ENCODE measurements at places on chromosomes 12 and 14.

DNA sequence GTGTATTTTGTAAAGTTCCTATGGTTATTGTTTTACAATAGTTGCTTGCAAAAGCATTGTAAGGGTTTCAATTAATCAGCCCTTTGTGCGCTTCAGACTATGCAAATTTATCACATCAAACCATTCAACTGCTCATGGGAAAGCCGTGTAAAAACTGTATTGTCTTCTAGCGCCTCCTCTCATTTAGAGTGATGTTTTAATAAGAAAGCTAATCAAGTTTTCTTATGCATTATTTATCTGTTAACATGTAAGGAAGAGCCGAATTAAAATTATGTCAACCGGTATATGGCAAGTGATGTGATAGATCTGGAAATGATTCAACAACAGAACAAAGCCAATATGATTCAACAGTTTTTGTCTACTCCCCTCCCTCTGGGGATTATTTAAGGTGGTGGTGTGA lies 92.5 kb upstream of the RFX4 start:
- no peak for DNase-seq

DNA sequence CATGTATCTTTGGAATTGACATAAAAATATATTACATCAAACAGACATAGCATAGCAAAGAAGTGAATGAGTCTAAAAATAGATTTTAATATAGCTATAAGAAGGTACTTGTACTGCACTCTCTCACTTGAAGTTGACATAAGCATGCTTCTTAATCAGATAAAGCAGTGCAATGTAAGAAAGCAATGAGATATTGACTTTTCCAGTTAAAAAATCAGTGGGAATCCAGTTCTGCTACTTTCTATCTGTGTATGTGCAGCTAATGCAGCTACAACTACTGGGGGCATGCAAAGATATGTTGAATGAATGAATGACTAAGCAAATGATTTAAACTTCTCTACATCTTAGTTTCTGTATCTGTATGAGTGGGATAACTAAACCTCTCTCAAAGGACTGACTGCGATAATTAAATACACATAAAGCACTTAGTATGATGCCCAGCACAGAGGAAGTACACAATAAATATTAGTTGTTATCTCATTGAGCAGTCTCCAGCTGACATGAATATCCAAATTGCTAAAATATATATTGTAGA lies 10.3 kb downstream of the WASHC3 start:
- no peak for DNase-seq

- DNase-seq = peak; percentile 82
Observed at GRCh38 chr14:64788706-64789105, 84.5 kb downstream of the PLEKHG3 start.

DNA sequence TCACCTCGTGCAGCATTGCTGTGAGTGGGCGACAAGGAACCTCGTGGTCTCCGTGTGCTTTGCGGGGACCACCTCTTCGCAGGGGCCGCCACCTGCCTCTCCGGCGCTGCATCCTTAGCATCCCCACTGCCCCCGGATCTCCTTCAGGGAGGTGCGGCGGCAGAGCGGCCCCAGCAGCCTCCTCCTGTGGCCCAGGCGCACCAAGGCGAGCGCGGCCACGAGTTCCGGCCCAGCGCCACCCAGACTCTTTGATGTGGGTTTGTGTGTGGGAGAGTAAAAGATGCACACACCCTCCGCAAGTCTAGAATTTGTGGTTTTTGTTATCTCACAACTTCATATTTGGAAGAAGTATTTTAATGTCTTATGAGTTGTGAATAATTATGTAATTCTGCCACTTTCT lies 118.8 kb upstream of the DIO3 start:
- no peak for DNase-seq
